ENCODE measurements at places on chromosomes 12 and 14. TPM values are rescaled to one million over a fixed set of nuclear protein-coding genes. Genes with fewer than 3 reads are reported as not detected.

DNA sequence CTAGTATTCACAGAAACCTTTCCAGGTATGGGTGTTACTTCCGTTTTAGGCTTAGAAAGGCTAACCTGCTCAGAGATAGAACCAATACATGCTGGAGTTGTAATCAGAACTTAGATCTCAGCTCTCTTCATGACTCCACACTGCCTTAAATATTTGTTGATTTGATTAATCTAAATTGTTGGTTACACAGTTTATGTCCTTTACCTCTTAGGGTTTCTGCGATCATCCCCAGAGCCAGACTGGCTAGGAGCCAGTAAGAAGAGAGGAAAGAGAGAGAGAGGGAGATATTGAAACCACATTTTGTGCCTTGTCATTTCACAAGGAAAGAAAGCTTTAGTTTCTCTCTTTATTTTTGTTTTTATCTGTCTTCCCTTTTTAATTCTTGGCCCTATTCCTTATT lies 16.8 kb upstream of the MGP start:
- H3K4me1 ChIP-seq, result peaks cover 41% of the 10 kb centered on the region
- no peak overlapping the region for H3K4me3 ChIP-seq
- no peaks in the 10 kb centered on the region for H3K36me3 ChIP-seq
- H3K27me3 ChIP-seq, result no peaks in the 10 kb centered on the region
- no peak for DNase-seq
- H3K27ac ChIP-seq, result peak overlapping the region; percentile 63

Gene RPS6KL1
- 24.0 TPM for total RNA-seq

Gene VPS29
- 83.7 TPM for total RNA-seq

DNA sequence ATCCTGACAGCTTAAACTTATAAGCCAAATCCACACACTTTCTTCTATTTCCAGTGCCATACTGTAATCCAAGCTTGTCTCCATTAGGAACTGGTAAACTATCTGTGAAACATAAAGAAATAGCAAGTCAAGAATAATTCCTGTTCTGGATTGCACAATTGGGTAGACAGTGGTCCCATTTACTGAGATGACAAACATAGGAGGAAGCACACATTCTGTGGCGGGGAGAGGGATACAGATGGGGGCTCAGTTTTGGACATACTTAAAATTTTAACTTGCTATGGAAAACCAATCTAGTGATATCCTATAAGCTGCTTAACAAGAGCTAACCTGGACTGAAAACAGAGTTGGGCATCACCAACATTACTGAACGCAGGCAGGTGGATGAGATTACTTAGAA lies 16.3 kb downstream of the MAP4K5 start:
- DNase-seq, result no peak
- H3K27ac ChIP-seq, result no peak overlapping the region
- H3K4me3 ChIP-seq, result no peak overlapping the region
- no peaks in the 10 kb centered on the region for H3K4me1 ChIP-seq
- H3K36me3 ChIP-seq, result peaks cover 5% of the 10 kb centered on the region
- H3K27me3 ChIP-seq, result no peaks in the 10 kb centered on the region

Gene NRL
- total RNA-seq, result 3.0 TPM

- H3K27ac ChIP-seq, result peak overlapping the region; percentile 62
- H3K4me3 ChIP-seq, result no peak overlapping the region
- no peak for DNase-seq
- H3K36me3 ChIP-seq, result no peaks in the 10 kb centered on the region
- no peaks in the 10 kb centered on the region for H3K27me3 ChIP-seq
- H3K4me1 ChIP-seq, result peaks cover 93% of the 10 kb centered on the region
These were observed 20.8 kb downstream of the TPCN1 start for GRCh38 chr12:113242026-113242418.

GRCh38 chr14:54895683-54896082 lies 6.9 kb downstream of the GCH1 start:
- H3K4me1 ChIP-seq, result peaks cover 19% of the 10 kb centered on the region
- DNase-seq, result no peak
- H3K27ac ChIP-seq, result no peak overlapping the region

DNA sequence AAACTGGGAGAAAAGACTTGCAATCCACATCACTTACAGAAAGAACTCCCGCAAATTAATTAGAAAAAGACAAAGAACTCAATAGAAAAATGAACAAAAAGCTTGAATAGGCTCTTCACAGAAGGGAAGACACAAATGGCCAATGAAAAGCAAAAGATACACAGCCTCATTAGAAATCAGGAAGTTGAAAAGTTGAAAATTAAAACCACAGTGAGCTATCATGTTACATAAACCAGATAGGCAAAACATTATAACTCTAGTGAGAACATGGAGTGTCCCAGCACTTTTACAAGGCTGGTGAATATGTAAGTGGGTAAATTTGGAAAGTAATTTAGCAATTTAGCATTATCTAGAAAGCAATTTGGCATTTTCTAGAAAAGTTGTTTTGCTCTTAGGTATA lies 158.4 kb upstream of the RASSF8 start:
- no peak overlapping the region for H3K27ac ChIP-seq
- H3K4me1 ChIP-seq, result peaks cover 3% of the 10 kb centered on the region
- DNase-seq, result no peak
- no peaks in the 10 kb centered on the region for H3K27me3 ChIP-seq

DNA sequence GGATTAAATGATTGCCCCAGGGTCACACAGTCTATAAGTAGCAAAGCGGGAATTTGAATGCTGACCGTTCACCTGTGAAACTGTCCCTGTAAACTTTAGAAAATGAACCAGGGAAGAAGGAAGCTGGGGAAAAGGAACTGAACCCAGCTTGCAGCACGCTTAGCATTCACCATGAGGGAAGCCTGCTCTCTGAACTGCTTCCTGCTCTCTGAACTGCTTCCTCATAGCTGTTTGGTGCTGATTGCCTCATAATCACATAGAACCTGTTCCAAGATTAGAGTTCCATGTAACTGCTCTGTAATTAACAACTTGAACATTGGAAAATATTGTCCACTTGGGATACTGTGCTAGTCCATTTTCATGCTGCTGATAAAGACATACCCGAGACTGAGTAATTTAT lies 1504.8 kb upstream of the TMEM132C start:
- no peak overlapping the region for H3K4me3 ChIP-seq
- no peak overlapping the region for H3K27ac ChIP-seq
- DNase-seq, result no peak
- H3K4me1 ChIP-seq, result no peaks in the 10 kb centered on the region

Gene HAL
- total RNA-seq, result 0.93 TPM

- peaks cover 56% of the 10 kb centered on the region for H3K4me1 ChIP-seq
- H3K4me3 ChIP-seq, result peak overlapping the region; percentile 60
- H3K27me3 ChIP-seq, result no peaks in the 10 kb centered on the region
- DNase-seq, result no peak
- no peaks in the 10 kb centered on the region for H3K36me3 ChIP-seq
These were observed 28.8 kb upstream of the HIGD1C start for GRCh38 chr12:50923361-50924130.

DNA sequence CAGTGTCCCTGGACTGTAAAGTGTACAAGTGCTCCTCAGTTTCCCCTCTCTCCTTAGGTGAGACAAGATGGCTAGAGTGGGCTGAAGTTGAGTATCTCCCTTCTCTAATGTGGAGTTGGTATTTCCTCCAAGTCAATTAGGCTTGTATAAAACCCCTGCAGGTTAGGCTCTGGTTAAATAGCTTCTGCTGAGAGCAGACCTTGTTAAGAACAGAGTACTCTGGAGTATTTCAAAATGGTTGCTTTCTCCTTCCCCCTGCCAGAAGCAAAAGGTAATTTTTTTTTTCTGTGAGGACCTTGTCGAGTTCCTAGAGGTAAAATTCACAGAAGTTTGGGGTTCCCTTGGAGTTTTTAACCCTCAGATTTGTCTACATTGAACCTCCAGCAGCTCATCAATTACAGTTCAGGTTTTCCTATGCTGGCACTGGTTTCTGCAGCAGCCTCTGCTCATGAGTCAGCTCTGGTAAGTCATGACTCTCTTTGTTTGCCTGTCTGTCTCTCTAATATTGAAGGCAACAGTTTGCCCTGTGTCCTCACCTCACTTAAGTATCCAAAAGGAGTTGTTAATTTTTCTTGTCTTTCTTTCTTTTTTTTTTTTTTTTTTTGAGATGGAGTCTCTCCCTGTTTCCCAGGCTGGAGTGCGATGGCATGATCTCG lies 27.8 kb upstream of the GLIPR1 start:
- H3K36me3 ChIP-seq, result no peaks in the 10 kb centered on the region
- H3K27ac ChIP-seq, result no peak overlapping the region
- H3K4me3 ChIP-seq, result no peak overlapping the region
- no peaks in the 10 kb centered on the region for H3K4me1 ChIP-seq

Gene HOXC11
- not detected for total RNA-seq

DNA sequence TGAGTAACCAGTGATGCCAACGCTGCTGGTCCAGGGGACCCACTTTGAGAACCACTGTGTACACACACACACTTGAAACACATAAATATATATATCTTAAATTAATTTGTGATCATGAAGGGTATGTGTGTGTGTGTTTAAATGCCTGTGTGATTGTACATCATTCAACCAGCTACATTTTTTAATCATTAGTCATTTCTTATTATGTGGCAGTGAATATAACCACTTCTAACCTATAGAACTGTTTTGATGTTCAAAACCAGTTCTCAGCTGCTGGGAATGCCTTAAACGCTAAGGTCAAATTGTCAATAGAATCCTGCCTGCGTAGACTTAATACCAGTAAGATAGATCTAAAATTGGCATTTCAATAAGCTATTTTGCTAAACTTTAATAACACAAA lies 330.0 kb downstream of the SYT1 start:
- no peaks in the 10 kb centered on the region for H3K36me3 ChIP-seq
- DNase-seq, result no peak
- no peak overlapping the region for H3K27ac ChIP-seq
- H3K27me3 ChIP-seq, result no peaks in the 10 kb centered on the region
- H3K4me1 ChIP-seq, result no peaks in the 10 kb centered on the region

Gene NPAS3
- 2.8 TPM for total RNA-seq

GRCh38 chr12:27343255-27344000 lies 10.8 kb downstream of the BMAL2 start:
- DNase-seq, result no peak
- H3K27me3 ChIP-seq, result no peaks in the 10 kb centered on the region
- no peaks in the 10 kb centered on the region for H3K4me1 ChIP-seq
- no peak overlapping the region for H3K4me3 ChIP-seq
- no peak overlapping the region for H3K27ac ChIP-seq

GRCh38 chr12:3336606-3337311 lies 154.2 kb upstream of the PRMT8 start:
- no peak for DNase-seq
- H3K36me3 ChIP-seq, result no peaks in the 10 kb centered on the region
- peaks cover 36% of the 10 kb centered on the region for H3K4me1 ChIP-seq
- H3K27ac ChIP-seq, result peak overlapping the region; percentile 62
- H3K27me3 ChIP-seq, result no peaks in the 10 kb centered on the region

DNA sequence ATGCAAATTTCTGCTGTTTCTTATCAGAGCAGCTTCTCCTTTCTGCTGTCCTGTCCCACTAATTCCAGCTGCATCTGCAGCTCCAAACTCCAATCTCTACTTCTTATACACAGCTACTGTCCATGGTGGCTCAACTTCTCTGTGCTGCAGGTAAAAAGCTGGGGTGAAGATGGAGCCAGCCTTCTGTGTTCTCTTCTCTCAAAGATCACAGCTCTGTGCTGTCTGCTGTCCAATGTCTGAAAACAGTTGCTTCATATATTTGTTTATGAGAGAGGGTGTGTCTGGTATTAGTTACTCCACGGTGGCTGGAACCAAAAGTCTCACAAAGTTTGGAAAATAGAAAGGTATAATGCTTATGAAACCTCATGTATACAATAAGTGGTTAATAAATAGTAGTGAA lies 445.8 kb upstream of the TBX3 start:
- H3K36me3 ChIP-seq, result no peaks in the 10 kb centered on the region
- H3K4me3 ChIP-seq, result no peak overlapping the region
- no peak for DNase-seq
- no peak overlapping the region for H3K27ac ChIP-seq
- H3K27me3 ChIP-seq, result no peaks in the 10 kb centered on the region
- H3K4me1 ChIP-seq, result no peaks in the 10 kb centered on the region

GRCh38 chr12:51773145-51773869 lies 75.2 kb downstream of the FIGNL2 start:
- no peak overlapping the region for H3K27ac ChIP-seq
- H3K27me3 ChIP-seq, result no peaks in the 10 kb centered on the region
- DNase-seq, result no peak
- no peak overlapping the region for H3K4me3 ChIP-seq
- no peaks in the 10 kb centered on the region for H3K36me3 ChIP-seq

GRCh38 chr12:102063069-102063468 lies 1.3 kb upstream of the WASHC3 start:
- H3K36me3 ChIP-seq, result peaks cover 24% of the 10 kb centered on the region
- H3K27ac ChIP-seq, result no peak overlapping the region
- no peaks in the 10 kb centered on the region for H3K27me3 ChIP-seq
- no peaks in the 10 kb centered on the region for H3K4me1 ChIP-seq
- DNase-seq, result no peak

DNA sequence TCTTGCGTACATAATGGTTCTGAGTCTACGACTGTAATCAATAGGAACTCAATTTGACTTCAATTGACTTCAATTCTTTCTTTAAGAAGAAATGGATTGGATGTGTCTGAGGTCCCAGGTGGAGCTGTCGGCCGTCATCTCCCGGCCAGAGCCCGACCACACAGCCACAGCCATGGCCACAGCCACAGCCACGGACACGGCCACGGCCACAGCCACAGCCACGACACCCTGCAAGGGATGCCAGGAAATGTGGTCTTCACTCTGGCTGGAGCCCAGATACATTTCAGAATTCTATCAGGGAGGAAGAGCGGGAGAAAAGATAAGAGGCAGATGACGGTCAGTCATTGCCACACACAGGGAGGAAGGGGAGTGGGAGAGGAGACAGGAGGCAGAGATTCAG lies 58.9 kb downstream of the GALNT9 start:
- H3K4me3 ChIP-seq, result no peak overlapping the region
- peaks cover 57% of the 10 kb centered on the region for H3K27me3 ChIP-seq
- H3K4me1 ChIP-seq, result no peaks in the 10 kb centered on the region
- DNase-seq, result no peak

- H3K4me3 ChIP-seq, result no peak overlapping the region
- H3K27ac ChIP-seq, result no peak overlapping the region
- no peak for DNase-seq
- no peaks in the 10 kb centered on the region for H3K36me3 ChIP-seq
These were observed 27.3 kb downstream of the PPM1A start for GRCh38 chr14:60276347-60276746.

DNA sequence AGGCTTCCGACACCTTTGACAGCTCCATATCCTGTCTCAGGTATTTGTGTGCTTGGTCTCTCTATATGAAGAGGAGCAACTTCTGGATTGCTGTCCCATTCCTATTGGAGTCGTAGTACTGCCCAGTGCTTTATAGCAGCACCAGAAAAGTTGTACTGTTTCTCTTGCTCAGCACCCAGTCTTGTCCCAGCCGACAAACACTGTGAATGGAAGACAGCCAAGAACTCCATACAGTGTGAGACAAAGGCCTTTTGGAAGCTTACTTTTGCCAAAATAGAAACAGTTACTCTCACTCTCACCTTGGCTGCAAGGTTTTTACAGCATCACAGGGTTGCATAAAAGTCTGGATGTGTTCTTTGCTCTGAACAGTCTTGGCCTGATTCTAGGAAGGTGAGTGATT lies 105.3 kb downstream of the TGFB3 start:
- peak overlapping the region; percentile 57 for H3K27ac ChIP-seq
- no peaks in the 10 kb centered on the region for H3K27me3 ChIP-seq
- H3K4me3 ChIP-seq, result no peak overlapping the region
- no peak for DNase-seq
- H3K4me1 ChIP-seq, result no peaks in the 10 kb centered on the region

GRCh38 chr14:62819931-62820330 lies 225.3 kb downstream of the KCNH5 start:
- no peak for DNase-seq
- no peaks in the 10 kb centered on the region for H3K36me3 ChIP-seq
- H3K27ac ChIP-seq, result no peak overlapping the region
- no peaks in the 10 kb centered on the region for H3K27me3 ChIP-seq
- no peak overlapping the region for H3K4me3 ChIP-seq

Data from heart right ventricle (tissue), 16 donors.